ENCODE measurements at places on chromosomes 12 and 14.

GRCh38 chr12:69534389-69534822, 50.9 kb upstream of the CCT2 start:
- no peak for DNase-seq

- no peak for DNase-seq
Measured at GRCh38 chr14:55026441-55026792, 482 bp downstream of the WDHD1 start.

DNA sequence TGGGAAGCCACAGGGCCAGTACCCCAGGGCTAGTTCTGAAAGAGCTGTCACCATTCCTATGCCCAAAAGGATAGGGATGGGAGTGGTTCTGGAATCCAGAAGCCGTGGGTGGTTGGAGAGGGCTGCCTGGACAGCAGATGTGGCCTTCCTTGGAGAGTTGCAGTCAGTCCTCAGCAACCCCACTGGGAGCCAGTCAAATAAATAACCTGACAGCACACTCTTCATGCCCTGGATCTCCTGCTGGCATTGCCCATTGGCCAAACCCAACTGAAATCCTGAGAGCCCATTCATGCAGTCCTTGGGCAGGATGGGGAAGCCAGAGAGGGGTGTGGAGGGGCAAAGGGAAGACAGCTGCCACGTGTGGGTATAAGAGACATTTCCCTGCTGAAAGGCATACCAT, 128.2 kb downstream of the PTPN11 start:
- DNase-seq = no peak

DNA sequence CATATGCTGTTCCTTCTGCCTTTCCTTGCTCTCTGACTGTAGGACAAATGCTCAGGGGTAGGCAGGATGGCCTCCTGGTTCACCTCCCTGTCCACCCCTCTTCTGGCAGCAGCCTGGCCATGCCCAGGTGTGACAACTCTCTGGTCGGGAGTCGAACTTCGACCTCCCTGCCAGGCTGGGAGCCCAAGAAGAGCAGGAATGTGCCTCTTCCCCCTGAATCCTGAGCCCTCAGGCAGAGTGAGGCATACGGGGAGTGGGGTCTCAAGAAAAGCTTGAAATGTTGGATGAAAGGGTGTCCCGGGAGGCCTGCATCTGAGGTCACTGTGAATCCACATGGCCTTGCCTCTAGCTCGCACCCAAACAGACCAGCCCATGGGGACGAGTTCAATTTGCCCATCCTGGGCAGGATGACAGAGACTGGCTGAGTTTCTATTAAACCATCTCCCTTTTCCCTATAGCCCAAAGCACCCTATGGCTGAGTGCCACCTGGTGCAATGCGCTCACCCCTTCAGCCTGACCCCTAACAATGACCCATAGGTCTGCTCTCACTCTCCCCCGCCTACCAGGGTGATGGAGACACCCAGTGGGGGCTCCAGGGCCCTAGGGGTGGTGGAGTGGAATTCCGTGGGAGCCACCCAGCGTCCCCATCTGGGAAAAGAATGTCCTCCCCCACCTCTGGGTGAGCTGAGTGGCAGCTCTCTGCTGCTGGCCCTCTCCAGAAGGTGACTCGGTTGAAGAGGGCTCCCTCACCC, 52.9 kb upstream of the DIO3 start:
- no peak for DNase-seq

DNA sequence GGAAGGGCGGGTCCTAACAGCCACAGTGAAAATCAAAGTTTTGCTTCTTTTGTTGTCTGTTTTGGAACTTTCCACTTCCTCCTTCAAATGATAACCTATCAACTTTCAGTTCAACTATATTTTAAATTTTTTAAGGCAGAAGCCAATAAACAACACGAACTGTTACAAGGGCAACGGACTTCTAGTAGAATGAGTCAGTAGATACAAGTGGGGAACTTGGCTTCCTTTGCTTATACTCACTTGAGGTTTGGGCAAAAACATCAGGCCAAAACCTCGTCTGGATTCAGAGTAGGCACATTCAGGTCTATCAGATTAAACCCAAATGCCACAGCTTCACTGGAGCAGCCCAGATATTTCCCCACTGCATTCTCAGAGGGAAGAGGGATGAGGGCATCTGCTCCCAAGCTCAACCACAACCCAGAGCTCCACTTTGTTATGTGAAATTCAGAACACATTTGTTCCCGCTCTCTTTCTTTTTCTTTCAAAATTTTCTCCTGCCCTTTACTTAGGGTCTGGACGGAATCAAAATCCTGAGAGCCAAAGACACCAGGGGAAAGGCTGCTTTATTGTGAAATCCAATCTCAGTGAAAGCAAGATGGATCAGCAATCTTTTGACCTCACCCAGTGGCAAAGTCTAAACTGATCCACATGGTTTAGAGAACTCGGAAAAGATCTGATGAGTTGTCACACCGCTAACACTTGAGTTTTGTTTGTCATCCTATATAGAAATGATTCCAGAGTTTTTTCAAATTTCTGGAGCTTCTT, 152.5 kb upstream of the BTG1 start:
- no peak for DNase-seq

DNA sequence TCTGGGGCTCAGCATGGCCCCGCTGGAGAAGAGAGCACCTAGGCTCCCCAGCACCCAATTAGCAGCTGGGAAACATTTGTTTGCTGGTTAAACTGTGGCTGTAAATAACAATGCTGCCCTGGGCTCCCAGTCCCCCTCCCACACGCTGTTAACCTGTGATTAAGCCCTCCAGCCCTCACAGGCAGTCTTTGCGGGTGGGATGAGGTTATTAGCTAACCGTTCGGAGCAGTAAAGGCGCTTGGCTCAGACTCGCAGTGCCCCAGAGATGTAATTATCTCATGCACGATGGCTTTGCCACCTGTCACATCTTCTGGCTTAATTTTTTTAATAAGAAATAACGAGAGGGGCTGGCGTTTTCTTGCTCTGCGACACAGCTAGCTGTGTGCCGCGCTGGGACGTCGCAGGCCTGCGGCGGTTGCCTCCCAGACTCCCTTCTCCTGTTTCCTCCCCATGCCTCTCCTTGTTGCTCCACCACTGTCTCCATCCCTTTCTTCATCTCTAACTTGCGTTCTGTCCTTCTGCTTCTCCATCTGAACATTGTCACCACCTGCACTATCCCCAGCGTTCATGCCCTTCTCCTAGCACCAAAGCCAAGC, 239.2 kb upstream of the FKBP4 start:
- DNase-seq = no peak

DNA sequence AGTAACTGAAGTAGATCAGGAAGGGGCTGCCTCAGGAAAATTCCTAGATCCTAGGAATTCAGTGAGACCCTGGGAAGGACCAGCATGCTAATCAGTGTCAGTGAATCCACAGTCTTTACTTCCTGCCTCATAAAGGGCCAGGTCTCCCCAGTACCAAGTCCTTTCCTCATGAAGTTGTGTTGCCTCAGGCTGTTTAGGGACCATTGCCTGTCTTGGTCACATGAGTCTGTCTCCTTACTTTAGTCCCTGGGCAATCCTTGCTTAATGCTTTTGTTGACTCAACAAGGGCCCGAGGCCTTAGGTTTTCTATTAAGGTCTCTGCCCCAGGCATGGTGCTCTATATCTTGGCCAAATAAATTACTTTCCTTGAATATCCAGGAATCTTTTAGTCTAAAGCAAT, 16.1 kb upstream of the ATF1 start:
- DNase-seq = no peak

DNA sequence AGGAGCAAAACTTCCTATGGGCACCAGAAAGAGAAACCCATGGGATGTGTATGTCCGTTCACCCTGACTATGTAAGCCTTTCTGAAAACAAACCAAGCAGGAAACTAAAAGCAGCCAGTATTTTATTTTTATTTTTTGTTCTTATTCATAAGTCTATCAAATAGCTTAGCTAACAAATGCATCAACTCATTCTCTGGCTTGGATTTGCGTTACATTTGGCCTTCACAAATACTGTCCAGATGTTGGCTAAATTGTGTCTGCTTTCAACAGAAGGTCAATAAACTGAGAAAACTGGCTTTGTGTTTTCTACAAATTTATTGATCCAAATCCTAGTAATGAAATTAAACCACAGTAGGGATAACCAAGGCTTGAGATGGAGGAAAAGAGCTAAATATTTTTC, 379.0 kb downstream of the NOVA1 start:
- no peak for DNase-seq

DNA sequence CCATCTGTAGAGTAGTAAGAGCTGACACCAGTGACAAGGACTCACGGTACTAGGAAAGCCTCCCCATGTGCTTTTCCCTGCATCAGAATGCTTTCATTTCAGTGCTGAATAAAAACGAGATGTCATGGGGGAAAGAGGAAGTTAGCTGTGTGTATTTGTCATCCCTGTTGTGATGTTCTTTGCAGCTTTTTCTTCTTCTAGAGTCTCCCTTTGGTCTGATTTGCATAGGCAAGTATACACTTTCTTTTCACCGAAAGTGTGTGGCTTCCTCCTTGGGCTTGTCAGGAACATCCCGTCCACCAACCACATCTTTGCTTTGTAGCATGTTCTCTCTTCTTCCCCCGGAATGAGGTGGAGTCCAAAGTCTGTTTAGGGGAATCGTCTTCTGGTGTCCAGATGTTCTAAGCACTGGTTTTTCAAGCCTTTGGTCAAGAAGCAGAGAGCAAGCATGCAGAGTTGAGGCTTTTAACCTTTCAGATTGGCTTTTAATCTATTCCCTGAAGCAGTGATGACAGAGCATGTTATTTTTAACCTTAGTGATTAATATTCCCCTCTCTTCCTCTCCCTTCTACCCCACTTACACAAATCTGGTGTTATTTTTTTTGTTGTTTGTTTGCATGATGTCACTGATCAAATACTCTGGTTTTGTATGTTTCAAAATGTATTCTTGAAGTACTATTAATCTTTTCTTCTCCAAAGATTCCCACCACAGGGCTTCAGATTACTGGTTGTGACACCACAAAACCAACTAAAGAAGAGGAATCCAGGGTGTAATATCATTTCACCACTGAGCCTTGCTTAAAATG, 163.4 kb downstream of the SAMD4A start:
- DNase-seq = no peak

DNA sequence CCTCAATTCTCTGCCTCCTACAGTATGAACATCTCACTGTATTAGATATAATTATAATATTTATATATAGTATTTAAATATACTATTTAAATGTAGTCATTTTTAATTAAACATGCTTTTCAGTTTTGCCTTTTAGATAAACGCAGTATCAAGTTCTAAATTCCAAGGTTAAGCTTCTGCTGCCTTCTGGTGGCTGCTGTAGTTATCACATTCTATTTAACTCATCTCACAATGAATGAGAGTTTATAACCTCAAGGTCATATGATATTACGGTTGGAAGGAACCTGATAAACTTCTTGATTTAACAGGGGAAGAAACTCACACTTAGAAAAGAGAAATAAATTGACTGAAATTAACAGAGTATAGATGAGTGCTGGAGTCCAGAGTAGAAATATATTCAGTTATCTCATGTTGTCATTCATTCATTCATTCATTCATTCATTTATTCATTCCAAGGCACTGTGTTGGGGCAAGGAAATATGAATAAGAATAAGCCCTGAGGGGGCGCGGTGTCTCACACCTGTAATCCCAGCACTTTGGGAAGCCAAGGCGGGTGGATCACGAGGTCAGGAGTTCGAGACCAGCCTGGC, 31.9 kb downstream of the GUCY2C start:
- DNase-seq = peak; percentile 1

DNA sequence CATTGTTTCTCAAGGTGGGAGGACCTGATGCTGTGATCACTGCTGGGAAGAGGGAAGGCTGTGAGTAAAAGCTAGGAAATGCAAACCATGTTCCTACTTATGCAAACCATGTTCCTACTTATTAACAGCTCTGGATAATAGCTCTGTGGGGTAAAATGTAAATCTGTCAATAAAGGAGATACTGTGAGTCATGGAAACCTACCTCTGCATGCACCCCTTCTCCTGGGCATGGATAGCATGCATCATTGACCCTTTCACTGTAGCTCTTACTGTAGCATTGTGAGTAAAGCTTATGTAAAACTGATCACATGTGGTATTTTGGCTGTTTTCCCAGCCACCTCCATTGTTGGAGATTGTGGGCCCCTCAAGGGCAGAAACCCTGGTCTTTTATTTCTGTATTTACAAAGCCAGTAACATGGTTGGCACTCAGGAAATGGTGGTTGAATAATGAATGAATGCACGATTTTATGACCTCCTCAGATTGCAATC, 253.7 kb downstream of the GRIN2B start:
- DNase-seq = no peak

GRCh38 chr12:51974646-51975045, 23.1 kb downstream of the ACVR1B start:
- no peak for DNase-seq

- no peak for DNase-seq
Measured at GRCh38 chr12:132842449-132843045, 13.9 kb upstream of the GOLGA3 start.

DNA sequence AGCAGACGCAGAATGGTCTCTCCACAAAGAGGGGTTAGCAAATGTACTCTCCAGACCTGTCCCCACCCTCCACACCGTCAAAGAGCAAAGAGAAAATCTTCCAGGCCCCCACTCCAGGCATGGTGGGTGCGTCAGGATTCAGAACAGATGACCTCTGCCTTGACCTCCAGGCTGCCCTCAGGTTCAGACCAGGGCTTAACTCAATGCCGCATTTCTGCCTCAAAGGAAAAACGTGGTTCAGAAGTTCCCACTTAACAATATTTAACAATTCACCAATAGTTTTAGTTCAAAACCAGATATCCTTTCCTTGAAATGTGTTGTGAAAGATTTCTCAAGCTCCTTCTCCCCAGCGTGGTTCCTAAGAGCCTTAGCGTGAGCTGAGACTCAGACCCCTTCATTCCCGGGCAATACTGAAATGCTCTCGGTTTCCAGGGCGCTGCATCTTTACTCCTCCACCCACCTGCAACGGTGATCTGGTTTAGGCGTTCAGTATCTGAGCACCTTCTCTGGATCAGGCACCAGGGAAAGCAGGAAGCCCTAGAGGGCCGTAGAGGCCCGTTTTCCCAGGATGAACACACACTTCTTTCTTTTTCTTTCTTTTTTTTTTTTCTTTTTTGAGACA, 22.9 kb downstream of the HSP90AA1 start:
- no peak for DNase-seq

DNA sequence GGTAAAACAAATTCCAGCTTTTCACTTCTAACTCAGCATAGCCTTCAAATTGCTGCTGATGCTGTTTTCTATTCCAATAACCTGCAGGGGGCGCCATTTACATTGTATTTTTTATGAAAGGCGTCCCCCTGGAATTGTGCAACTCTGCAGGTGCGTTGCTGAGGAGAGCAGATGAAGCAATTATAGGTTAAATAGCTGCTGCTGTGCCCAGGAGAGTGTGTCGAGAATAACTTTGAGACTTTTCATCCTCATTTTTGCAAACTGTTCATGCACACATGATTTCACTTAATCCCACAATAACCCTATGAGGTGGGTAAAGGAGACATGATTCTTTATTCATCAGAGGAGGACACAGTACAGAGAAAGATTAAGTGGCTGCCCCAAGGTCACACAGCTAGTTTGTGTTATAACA, 75.7 kb downstream of the MYRFL start:
- peak; percentile 6 for DNase-seq

- no peak for DNase-seq
Measured at GRCh38 chr14:61151251-61151650, 129.9 kb downstream of the TMEM30B start.
